Activated naive CD4-positive, alpha-beta T cell treated with anti-CD3 and anti-CD28 coated beads, Interleukin-2, amount 50 U/mL, for 16 hours (primary cell): ENCODE measurements at places on chromosomes 11 and 22.

- DNase-seq = no peak
Observed at GRCh38 chr11:61754534-61755482, 2.4 kb downstream of the MYRF start.

DNA sequence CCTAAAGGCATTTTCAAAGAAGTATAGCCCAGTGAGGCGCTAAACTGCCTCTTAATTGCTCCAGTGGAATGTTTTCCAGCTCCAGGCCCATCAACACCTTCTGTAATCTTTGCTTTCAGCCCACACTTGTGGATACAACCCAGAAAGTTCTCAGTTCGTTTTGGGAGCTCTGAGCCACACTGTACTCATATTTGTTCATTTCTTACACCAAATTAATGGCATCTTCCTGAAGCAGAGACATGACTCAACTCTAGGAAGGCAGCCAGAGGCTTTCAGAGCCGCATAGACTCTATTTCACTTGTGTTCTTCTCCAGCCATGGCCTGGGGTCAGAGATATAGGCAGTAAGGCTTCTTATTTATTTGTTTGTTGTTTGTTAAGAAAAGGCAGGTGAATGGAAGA, 175.5 kb upstream of the NCAM1 start:
- no peak for DNase-seq

GRCh38 chr11:64461081-64461480, 102.1 kb downstream of the RPS6KA4 start:
- no peak for DNase-seq

- no peak for DNase-seq
Observed at GRCh38 chr11:63012430-63012829, 3.2 kb downstream of the SLC22A8 start.

GRCh38 chr11:128598506-128599150, 11.3 kb upstream of the ETS1 start:
- DNase-seq = no peak

DNA sequence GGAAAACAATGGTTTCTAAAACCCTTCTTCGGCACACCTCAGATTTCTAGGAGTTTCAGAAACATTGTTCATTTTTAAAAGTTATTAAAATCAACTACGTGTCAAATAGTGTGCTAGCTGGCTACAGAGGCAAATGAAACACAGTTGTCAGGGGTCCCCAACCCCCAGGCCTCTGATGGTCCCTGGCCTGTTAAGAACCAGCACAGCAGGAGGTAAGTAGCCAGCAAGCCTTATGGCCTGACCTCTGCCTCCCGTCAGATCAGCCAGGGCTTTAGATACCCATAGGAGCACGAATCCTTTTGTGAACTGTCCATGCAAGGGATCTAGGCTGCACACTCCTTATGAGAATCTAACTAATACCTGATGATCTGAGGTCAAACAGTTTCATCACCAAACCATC, 648.2 kb downstream of the FAM181B start:
- DNase-seq = no peak

GRCh38 chr11:75445315-75445953, 12.4 kb upstream of the KLHL35 start:
- peak; percentile 73 for DNase-seq

- no peak for DNase-seq
Observed at GRCh38 chr22:40534379-40535188, 101.9 kb downstream of the MRTFA start.

- DNase-seq = no peak
Observed at GRCh38 chr11:46114378-46114777, 6.9 kb downstream of the PHF21A start.

- no peak for DNase-seq
Observed at GRCh38 chr11:114260077-114260476, 36.1 kb upstream of the NNMT start.

DNA sequence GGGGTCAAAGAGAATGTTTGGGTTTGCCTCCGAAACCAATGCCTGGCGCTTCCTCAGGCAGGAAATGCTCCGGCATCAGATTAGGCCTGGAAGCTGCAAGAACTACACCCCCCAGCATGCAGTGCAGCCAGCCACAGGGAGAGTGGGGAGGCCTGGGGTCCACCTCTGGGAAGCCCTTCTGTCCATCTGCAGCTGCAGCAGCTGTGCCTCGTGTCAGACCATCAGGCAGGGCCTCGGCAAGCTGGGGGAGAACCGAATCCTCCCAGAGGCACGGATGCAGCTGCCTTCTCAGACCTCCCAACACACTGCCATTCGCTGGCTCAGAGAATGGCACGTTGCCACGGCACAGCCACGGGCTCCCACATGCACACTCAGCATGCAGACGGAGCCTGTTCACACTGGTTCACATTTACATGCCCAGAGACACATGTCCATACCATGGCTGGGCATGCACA, 57.4 kb downstream of the NECTIN1 start:
- DNase-seq = no peak

DNA sequence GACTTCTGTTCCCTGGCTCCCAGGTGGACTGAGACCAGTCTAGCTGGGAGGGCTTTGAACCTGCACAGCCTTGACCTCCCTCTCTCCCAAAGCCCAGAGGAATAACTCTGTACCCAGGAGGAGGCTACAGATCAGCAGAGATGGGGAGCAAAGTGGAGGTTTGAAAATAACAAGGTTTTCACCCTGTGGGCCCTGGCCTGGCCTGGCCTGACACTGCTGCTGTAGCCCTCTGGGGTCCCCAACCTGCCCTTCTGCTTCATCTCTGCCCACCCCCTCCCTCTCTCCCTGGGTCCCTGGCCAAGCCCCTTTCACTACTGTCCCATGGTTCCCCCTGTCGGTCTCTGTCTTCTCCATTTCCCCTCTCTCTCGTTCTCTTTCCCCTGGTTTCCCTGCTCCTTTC, 225.2 kb downstream of the BUD13 start:
- DNase-seq = no peak

GRCh38 chr22:20552443-20553401, 45.3 kb downstream of the MED15 start:
- DNase-seq = no peak

- DNase-seq = no peak
Observed at GRCh38 chr11:128048121-128048520, 539.2 kb downstream of the ETS1 start.

- no peak for DNase-seq
Observed at GRCh38 chr11:13944016-13944415, 18.5 kb upstream of the SPON1 start.

DNA sequence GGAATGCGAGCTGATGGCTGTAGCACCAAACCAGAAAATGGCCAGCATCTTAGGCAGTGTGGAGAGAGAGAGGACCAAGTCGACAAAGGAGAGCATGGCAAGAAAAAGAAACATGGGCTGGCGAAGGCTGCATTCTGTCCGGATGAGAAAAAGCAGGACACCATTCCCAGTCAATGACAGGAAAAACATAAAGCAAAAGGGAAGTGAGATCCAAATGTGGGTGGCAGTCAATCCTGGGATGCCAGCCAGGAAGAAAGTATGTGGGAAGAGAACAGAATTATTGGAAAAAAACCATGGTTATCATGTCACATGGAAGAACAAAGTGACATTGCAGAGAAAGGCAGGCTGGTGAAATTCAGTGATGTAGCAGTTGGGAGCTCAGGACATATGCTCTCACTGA, 36.9 kb upstream of the OR56A1 start:
- DNase-seq = no peak

DNA sequence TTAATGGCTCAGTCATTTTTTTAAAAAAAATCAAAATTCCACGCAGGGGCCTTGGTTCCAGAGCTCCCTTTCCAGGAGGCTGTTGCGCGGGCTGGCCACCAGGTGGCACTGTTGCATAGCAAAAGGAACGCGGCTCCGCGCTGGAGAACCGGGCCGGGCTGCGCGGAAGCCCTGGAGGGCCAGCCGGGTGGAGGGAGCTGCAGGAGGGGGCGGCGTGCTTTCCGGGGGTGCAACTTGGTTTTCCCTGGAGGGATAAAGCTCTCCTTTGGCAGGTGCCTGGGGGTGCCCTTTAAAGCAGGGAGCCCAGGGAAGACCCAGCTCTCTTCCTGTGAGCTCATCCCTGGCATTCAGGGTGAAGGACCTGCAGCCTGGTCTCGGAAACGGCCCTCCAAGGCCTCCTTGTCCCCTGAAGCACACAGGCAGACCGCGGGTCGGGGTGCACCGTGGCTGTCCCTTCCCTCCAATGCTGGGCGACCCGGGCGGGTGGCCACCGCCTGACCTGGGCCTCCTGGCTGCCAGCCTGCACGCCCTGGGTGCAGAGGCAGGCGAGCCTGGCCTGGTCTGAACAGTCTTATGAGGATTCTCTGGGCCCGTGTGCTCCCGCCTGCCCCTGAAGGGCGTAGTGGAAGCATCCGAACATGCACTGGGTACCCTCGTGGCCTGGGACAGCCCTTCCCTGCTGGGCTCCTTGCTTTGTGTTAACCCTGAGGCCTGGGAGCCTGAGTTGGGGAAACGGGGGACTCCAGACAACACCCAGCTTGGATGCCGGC, 23.4 kb downstream of the KRTAP5-5 start:
- DNase-seq = peak; percentile 78

DNA sequence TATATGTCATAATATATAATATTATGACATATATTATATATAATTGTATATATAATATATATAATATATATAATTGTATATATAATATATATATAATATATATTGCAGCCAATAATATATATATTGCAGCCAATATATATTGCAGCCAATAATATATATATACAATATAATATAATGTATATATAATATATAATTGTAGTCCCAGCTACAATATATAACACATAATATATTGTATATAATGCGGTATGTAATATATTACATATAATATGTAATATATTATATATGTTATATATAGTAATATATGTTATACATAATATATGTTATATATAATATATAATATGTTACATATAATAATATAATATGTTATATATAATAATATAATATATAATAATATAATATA, 5.8 kb upstream of the CELF1 start:
- DNase-seq = no peak

DNA sequence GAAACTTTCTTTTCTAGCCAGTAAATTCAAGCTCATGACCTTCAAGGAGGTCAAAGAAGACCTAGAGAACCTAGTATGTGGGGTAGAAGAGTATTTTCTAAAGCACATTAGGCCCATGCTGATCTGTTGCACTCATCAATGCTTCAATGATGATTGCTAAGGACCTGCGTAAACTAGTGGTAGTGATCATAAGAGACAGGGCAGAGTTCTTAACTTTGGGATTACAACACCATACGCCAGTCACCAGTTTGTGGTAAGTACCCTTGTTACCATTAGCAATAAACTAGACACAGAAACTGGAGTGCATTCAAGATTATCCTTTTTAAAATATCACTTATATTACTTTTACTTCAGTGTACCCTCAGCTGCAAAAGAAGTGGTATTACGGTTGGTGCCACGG, 490.3 kb downstream of the BUD13 start:
- no peak for DNase-seq

DNA sequence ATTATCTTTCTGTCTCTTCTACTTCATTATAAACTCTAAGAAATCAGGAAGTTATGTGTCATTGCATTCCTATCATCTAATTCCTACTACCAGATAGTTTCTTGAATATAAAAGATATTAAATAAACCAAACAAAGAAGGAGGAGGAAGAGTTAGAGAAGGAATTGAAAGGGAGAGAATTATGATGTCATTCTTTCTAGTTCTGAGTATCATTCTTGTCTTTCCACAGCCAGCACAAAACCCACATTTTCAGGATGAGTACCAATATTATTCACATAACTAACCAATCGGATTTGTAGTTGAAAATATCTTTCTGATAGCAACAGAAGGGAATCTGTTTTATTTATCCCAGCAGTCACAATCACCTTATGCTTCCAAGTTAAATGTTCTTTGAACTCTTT, 13.3 kb downstream of the MS4A13 start:
- DNase-seq = no peak

- DNase-seq = no peak
Observed at GRCh38 chr11:103968685-103969084, 67.8 kb upstream of the DDI1 start.

DNA sequence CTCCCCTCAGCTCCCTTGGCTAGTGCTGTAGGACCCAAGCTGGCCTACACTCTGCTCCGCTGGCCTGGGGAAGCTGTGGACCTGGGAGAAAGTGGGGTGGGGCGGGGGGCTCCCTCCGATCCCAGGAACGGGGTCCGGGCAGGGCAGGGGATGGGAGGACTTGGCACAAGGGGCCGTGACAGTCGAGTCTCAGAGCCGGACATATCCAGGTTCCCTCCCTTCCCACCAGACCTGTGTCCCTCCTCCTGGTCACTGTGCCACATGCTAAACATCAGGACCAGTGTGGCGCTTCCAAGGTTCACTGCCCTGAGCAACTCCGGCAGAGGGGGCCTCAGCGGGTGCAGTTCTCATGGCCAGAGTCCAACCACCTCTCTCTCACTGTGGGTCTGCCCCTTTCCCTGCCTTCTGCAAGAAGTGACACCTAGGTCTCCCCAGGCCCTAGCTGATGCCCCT, 2.0 kb downstream of the DUSP8 start:
- no peak for DNase-seq

- DNase-seq = no peak
Observed at GRCh38 chr11:112810951-112811350, 150.3 kb upstream of the NCAM1 start.

- DNase-seq = no peak
Observed at GRCh38 chr11:110249066-110249465, 47.3 kb downstream of the RDX start.

DNA sequence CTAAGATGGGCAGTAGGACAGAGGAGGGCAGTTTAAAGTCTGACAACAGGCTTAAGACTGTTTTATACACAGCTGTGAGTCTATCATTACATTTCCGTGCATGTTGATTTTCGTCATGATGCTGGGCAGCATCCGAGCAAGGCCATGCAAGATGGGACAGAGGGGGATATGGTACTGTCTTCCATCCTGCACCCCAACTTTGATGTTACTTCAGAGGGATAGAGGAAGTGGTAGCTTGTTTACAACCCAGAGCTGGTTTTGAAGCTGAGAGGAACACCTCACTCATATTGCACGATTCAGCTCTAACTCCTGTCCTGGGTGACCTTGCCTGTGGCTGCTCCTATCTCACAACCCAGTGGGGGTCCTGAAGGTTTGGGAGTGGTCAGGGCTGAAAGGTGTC, 3.0 kb upstream of the SORL1 start:
- DNase-seq = no peak

- DNase-seq = no peak
Observed at GRCh38 chr11:68541116-68541515, 80.6 kb downstream of the PPP6R3 start.

- no peak for DNase-seq
Observed at GRCh38 chr11:6397636-6398035, 7.4 kb downstream of the SMPD1 start.

GRCh38 chr11:11170352-11171084, 182.5 kb downstream of the CSNK2A3 start:
- DNase-seq = no peak

- DNase-seq = no peak
Observed at GRCh38 chr11:115280775-115281174, 223.4 kb downstream of the CADM1 start.
